ENCODE measurements at places on chromosomes 7 and 10.

DNA sequence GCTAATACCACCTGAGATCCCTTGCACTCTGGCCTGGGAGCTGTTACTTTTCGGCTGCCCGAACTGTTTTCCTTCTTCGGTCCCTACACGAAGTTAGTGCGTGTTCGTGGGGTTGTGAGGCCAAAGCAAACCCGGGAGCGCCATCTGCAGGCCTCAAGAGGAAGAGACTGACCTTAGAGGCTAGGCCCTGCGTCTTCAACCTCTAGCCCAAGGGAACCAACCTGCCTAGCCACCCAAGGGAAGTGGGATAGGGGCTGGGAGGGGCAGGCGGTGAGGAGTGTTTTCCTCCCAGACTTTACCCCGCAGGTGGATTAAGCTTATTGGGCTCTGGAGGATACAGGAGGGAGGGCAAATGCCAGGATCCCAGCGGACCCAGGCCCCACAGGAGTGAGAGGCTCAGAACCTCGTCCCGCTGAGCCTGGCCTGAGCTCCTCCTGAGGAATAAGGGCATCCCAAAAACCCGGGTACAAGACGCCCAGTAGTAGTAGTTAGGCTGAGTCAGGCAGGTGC is 1.7 kb upstream of the PAX2 start:
- DNase-seq, result peak; percentile 11

DNA sequence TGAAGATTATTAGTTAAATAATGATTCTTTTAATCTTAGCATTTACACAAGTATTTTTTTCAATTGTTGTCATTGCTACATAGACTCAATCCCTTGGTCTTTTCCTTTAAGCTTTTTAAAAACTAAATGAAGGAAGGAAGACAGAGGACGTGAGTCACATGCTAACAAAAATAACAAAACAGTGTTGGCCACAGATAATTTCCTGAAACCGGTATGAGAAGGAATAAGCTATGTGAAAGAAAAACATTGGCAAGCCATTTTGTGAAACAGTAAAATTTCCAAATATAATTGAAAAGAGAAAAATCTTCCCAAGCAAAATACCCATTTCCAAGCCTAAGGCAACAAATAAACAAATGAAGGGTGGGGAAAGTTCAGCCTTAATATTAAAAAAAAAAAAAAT is 223.0 kb downstream of the AHR start:
- DNase-seq, result no peak

- no peak for DNase-seq
Measured at GRCh38 chr7:121273467-121274167, 55.2 kb upstream of the WNT16 start.

DNA sequence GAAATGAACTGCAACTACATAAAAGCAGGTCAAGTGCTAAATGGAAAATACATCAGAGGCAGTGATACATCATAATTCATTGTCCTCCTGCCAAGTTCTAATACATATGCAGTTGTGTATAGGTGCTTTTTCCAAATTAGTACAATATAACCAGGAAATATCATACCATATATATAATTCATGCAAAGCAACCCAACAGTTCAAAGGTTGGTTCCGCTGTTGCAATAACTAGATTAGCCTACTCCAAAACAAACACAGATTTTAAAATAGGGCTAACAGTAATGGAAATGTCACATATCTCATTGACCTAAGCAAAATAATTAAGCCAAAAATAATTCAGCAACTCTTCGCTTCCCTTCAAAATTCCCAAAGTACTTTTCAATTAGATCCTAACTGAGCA is 88.9 kb upstream of the NEBL start:
- no peak for DNase-seq

DNA sequence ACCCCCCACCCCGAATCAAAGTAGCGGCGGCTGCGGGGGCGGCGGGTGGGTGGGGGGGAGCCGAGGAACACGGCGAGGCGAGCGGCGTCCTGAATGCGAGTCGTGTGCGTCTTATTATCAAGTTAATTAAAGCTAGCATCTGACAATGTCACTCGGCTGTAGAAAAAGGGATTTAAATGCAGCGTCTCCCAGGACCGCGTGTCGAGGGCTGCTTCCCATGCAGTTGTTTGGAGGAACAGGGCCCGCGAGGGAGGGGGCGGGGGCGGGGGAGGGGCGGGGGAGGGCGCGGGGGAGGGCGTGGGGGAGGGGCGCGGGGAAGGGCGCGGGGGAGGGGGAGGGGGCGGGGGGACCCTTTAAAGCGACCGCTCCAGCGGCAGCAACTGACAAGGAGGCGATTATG is 2.7 kb upstream of the UNCX start:
- DNase-seq, result no peak

DNA sequence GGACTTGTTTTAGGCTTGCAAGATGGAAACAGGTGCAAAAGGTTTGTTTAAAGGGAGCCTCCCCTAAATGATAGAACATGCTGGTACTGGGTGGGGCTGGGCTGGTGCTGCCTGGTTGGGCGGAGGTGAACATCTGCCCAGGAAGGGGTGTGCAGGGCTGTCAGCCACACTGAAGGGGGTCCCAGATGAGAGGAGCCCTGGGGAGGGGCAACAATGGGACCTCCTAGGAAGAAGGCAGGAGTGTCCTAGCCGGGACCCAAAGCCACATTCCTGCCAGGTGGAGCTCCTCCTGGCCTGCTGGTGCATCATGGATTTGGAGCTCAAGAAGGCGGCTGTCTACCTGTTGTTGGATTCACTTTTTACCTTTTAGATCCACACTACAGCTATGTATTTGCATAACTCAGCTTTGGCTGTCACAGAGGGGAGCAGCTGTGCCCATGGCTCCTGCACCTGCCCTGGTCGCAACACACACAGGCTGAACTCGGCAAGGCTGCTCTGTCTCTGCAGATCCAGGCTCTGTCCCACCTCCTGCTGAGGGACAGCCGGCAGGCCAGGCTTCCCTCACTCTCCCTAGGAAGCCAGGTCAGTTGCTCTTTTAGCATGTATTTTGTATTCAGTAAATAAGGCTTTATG is 59.9 kb downstream of the ADARB2 start:
- DNase-seq, result no peak

All from stimulated activated CD4-positive, alpha-beta T cell treated with anti-CD3 and anti-CD28 coated beads, TNF-alpha, amount 100 ng/mL, for 24 hours (primary cell).